ENCODE measurements at places on chromosomes 6 and 20. TPM values are rescaled to one million over a fixed set of nuclear protein-coding genes. Genes with fewer than 3 reads are reported as not detected.

- DNase-seq, result no peak
Observed at GRCh38 chr20:61786230-61786629, 279.5 kb downstream of the TAF4 start.

GRCh38 chr6:168109171-168109570 lies 30.2 kb upstream of the FRMD1 start:
- DNase-seq, result no peak

Gene PAK5
- 0.51 TPM for total RNA-seq

GRCh38 chr6:69063401-69063800 lies 428.3 kb downstream of the ADGRB3 start:
- DNase-seq, result no peak

DNA sequence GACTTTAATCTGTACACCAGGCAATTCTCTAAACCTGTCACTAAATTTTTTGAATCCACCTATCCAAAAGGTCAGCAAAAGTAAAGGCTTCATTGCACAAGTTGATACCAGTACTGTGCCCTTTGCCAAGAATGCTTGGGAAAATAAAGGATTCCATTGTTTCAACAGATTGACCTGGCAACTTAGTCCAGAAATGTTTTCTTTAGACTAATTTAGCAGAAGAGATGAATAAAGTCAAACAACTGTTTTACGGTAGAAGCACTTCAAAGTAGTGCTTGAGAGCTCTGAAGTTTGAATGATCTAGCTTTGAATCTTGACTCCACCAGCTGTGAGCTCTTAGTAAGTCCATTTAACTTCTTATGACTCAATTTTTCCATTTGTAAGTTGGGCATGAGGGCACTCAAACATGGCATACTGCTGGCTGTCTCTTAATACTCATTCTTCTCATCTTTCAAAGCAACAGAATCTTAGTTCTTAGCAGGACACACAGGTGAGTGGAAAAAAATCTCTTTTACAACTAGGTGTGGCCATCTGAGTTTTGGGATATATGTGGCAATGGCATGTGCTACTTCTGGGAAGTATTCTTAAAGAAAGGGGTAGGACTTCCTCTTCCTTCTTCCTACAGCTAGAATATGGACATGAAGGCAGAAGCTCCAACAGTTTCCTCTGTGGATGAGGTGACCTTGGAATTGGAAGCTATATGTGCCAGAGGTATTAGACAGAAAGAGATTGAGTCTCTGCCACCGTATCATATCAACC lies 55.9 kb upstream of the LOC128125822 start:
- DNase-seq, result no peak

DNA sequence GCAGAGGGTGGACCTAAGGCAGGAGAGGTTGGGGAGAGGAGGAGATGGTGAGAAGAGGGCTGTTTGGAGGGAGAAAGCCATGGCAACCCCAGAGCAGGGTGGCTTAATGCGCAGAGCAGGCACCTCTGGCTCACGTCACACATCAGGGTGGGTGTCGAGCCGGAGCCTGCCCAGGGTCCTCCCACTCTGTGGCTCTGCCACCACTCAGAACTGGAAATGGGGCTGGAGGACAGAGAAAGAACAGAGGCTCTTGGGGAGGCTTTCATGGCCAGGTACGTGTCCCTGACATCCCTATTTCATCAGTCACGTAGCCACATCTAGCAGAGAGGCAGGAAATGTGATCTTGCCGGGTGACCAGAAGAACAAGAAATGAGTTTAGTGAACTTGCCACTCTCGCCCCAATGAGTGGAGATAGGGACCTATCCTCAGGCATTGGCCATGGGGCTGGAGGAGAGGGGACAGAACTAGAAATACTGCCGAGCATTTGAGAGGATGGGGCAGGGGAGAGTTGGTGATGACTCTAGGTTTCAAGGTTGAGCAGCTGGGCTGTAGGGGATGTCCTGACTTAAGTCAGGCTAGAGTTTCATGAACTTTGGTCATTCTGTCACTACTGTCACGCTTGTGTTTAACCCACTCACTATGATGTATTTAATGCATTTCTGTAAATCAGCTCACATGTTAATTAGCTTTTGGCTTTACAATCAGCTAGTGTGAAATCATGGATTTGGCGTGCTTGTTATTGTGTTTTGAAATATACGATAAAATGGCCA lies 52.7 kb downstream of the CDH26 start:
- no peak for DNase-seq

Measured in lung (tissue), 17 donors.